ENCODE measurements at places on chromosomes 2 and 18.

- peak; percentile 8 for DNase-seq
These were observed 706 bp downstream of the AGPS start for GRCh38 chr2:177393203-177393755.

- no peak for DNase-seq
These were observed 180.9 kb downstream of the FIGN start for GRCh38 chr2:163554864-163555263.

- DNase-seq = no peak
These were observed 57.3 kb downstream of the CPO start for GRCh38 chr2:206996556-206997065.

- no peak for DNase-seq
These were observed 45.6 kb downstream of the APLF start for GRCh38 chr2:68512966-68513365.

GRCh38 chr2:156891609-156892008 is 365.9 kb upstream of the GALNT5 start:
- no peak for DNase-seq

DNA sequence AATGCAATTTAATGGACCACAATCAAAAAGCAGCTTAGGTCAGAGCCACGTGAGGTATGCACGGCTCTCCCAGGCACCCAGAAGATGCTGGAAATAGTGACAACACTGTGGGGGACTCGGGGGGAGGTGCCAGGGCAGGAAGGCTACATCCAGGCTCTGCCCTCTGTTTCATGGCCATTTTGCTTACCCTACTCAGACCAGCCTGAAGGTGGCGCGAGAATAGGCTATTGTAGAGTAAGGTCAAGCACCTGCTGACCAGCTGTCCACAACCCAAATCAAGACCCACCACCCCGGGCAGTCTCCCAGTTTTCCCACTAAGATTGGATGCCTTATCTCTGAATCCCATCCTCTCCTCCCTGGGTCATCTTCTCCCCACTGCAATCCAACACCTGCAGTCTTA is 115.7 kb downstream of the VIT start:
- no peak for DNase-seq

- DNase-seq = no peak
These were observed 146.9 kb downstream of the TDRD15 start for GRCh38 chr2:21270708-21271122.

- no peak for DNase-seq
These were observed 221.4 kb downstream of the ARL4C start for GRCh38 chr2:234275515-234275914.

DNA sequence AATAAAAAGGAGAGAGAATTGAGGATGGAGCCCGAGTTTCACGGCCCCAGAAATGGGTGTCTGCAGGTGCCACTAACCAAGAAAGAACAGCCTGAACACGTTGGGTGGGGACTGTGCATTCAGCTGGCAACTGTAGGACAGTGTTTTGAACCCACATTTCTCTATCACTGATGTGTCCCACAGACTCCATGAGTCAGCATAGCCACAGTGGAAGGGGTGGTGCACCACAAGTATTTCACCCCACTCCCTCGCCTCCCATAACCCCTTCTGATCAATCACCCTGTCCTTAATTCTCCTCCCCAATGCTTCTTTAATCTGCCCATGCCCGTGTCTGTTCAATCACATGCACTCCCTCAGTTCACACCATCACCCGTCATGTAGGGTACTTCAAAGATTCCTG is 291.5 kb downstream of the ZNF516 start:
- no peak for DNase-seq

- no peak for DNase-seq
These were observed 99.5 kb downstream of the SLC4A3 start for GRCh38 chr2:219726916-219727315.

GRCh38 chr18:5285326-5285725 is 10.2 kb downstream of the ZBTB14 start:
- DNase-seq = no peak

DNA sequence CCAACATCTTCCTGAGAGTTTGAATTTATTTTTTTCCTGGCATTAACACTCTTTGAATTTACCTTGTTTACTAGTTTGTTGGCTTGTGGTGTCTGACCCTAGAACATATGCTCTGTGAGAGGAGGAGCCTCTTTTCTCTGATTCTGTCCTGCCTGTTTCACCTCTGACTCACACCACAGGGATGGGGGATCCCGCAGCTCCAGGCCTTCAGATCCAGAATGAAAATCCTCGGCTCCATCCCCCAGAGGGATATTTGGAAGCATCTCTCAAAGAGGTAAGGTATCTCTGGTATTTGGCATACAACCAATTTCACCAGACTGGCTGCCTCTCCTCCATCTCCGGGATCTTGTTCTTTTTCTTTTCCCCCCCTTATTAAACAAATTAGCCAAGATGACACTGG is 104.7 kb downstream of the GPR39 start:
- DNase-seq = no peak

DNA sequence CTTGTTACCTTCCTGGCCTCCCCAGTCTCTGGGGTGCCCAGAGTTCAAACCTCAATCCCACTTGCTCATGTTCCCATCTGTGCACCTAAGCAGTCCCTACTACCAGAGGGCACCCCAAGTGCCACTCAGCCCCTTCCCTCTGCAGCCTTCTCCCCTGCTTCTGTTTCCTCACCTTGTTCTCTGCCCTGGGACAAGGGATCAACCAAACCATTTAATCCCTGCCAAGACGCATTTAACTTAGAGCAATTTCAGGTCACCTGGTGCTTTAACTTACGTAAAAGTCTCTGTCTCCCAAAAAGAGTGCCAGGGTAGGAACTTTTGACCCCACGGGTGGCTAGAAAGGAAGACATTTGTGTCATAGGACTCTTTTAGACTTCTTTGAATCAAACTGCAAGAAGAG is 67.2 kb downstream of the SRD5A2 start:
- DNase-seq = no peak

GRCh38 chr2:10058251-10059015 is 15.1 kb downstream of the KLF11 start:
- DNase-seq = no peak

DNA sequence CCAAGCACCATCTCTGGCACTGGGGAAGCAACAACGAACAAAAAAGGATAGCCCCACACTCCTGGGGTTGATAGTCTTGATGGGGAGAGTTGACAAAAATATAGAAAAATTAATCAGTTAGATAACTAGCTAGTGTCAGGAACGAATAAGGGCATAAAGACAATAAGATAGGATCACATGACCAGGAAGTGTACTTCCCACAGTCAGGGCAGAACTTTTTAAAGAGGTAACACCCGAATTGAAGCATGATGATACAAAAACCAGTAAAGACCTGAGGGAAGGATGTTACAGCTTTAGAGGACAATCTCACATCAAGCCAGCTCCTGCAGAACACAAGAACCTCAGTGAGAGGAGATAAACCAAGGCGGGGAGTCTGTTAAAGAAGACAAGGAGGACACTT is 295.4 kb upstream of the CRIM1 start:
- DNase-seq = no peak

DNA sequence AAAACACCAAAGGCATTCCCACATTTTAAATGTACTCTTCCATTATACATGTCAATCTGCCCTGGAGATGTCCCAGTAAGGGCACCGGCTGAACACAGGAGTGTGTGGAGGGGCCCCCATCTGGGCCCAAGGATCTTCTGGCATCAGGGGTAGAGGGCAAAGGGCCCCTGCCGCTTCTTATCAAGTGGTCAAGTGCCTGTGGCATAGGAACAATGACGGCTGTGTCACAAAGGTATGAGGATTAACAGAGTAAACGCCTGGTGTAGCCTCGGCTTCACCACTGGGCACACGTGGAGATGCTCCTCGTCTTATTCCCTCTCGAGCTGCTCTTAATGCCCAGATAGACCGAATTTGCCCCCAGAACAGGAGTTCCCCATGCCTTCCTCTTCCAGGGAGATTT is 169.7 kb upstream of the GLI2 start:
- no peak for DNase-seq

- DNase-seq = no peak
These were observed 122.9 kb downstream of the FAM210A start for GRCh38 chr18:13603304-13604019.

DNA sequence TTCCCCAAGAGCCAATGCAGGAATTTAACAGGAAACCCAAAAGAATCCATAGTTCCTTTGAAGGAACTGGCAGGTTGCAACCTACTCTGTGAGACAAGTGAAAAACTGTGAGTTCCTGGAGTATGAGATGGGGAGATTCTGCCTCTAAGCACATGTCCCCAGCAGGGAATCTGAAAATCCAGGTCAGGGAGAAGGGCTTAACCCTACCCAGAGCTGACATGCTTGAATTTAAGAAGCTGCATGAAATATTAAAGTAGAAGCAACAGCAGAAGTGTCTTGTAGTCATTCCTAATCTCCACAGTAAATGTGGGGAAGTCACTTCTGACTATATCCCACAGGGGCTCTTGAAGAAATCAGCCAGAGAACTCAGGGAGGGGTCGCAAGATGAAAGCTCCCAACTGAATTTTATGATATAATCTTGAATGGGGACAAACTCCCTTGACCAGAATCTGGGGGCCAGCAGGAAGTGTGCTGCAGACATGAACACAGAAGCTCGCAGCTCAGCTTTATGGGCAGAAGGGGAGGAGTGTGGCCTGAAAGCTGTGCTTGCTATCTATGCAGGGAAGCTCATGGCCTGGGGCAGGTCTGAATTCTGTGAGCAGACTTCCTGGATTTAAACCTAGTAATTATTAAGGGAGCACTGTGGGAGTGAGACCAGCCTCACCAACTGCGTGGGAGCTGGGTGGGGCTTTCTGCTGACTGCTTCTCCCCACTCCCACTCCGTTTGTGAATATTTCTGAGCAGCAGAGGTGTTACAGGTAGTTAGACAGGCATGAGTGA is 184.1 kb upstream of the KYNU start:
- DNase-seq = no peak

DNA sequence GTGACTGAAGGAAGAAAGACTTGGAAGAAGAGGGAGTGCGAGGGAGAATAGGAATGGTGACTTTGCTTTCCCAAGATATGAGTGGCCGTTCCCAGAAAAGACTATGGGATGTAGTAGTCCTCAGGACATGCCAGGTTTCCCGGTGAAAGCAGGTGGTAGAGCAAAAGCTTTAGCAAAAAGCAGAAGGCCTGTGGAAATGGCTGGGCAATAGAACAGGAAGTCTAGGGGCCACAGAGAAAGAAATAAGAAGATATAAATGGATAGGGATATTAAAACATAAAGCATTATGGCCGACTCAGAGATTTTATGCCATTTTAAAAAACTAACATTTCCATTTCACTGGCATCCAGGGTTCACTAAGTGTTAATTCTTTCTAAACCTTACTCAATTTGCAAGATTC is 1.2 kb upstream of the SERPINB13 start:
- no peak for DNase-seq

DNA sequence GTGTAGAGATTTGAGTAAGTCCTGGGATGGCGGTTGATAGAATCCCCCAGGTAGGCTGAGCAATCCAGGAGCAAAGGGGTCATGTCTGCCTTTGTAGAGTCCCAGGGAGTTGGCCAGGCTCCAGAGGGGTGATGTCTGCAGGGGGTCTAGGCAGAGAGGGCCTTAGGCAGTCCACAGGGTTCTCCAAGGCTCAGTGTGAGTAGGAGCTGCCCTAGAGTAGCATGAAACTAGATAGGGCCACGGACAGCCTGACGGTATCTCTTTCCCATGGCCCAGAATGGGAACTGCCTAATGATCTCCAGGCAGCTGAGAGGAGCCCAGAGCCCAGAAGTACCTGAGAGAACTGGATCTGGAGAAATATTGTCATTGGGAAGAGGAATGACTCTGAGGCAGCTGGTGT is 9.0 kb upstream of the FAM136A start:
- DNase-seq = no peak

DNA sequence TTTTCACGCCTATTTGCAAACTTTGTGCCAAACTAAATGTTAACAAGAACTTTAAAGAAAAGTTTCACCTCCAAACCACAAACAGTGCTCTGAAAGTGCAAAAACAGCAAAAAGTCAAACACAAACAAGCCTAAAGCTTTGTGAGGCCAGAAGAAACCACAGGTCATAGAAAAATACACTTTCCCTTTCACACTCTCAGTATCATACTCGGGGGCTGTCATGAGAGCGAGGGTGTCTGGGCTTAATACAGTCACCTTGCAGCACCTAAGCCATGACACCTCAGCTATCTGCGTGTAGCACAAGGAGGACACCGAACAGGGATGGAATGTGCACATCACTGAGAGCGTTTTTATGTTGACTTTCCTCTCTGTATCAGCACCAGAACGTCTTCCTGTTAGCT is 26.6 kb upstream of the SEH1L start:
- DNase-seq = peak; percentile 66

All from CD4-positive, alpha-beta T cell treated with Interleukin-17A for 1 hour (primary cell).